ENCODE measurements at places on chromosomes 3 and 15. TPM values are rescaled to one million over a fixed set of nuclear protein-coding genes. Genes with fewer than 3 reads are reported as not detected.

The TTLL13 gene
- total RNA-seq = 0.14 TPM

The IQCF5 gene
- total RNA-seq = not detected

The CASR gene
- not detected for total RNA-seq

The SEC22A gene
- total RNA-seq = 16.9 TPM

The GSK3B gene
- total RNA-seq = 68.0 TPM

The SLC27A2 gene
- total RNA-seq = not detected

The STRIT1 gene
- total RNA-seq = not detected

The ZNF197 gene
- 23.6 TPM for total RNA-seq

DNA sequence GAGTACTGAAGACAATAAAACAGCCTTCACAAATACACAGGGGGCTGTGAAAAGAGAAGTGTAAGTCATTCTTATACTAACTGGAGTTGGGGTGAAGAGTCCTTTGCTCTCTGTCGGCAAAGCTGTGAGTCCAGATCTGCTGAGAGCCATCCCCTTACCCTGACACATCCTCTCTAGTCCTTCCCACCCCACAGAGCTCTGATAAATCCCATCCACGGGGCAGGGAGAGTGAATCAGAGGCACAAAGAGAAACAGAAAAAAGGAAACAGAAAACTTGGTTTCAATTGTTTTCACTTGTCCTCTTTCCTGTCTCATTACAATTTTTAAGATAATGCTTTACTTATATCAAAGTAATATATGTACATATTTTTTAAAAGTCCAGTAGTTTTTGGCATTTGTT, 18.2 kb upstream of the ZNF639 start:
- H3K27ac ChIP-seq = no peak overlapping the region
- DNase-seq = no peak
- H3K27me3 ChIP-seq = no peaks in the 10 kb centered on the region
- H3K4me1 ChIP-seq = no peaks in the 10 kb centered on the region
- H3K4me3 ChIP-seq = no peak overlapping the region
- H3K36me3 ChIP-seq = no peaks in the 10 kb centered on the region

DNA sequence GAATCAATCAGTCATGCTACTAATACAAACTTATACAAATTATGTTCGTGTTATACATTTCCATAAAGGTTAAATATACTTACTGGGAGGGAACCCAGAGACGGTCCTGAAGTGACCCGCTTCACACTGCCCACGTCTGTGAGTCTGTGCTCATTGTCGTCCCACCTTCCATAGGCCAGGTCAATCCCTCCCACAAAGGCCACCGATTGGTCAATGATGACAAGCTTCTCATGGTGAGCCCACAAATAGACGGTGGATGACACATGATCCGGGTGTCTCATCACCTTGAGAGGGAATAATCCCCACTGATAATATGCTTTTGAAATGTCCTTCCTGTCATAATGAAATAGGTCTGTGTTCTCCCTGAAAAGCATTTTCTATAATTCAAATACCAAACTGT, 121.7 kb downstream of the PLD1 start:
- H3K27ac ChIP-seq = no peak overlapping the region
- no peaks in the 10 kb centered on the region for H3K27me3 ChIP-seq
- no peaks in the 10 kb centered on the region for H3K36me3 ChIP-seq
- H3K4me3 ChIP-seq = no peak overlapping the region
- no peak for DNase-seq

DNA sequence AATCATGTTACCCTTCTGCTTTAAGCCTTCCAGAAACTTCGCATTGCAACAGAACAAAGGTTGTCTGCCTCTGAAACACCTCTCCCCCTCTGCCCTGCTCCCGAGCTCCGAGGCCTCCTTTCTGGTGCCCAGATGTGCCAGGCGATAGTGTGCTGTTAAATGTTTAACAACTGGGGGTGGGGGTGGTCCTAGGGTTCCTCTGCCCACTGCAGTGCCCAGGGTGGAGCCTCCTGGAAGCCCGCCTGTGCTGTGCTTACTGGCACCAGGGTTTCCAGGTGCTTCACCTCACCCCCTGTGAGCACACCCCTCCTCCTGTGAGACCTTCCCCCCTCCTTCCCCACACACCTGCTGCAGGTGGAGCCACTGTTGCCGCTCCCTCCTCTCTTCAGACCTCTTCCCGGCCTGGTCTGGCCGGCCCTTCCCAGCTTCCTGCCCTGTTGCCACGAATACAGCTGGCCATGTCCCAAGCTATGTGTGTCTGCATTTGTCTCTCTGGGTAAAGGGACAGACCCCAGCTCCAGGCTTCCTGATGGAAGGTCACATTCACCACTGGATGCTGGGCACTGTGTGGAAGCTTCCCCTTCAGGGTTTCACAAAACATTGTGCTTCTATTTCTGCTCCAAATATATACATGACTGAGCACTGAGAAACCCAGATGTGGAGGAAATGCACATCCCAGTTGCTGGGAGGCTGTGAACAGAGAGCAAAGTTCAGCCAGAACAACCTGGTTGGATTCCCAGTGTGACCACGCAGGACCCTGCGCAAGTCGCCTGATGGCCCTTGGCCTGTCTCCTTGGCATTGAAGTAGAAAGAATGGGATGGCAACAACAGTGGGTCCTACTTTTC, 37.2 kb downstream of the MGLL start:
- H3K36me3 ChIP-seq = no peaks in the 10 kb centered on the region
- H3K4me3 ChIP-seq = no peak overlapping the region
- no peak overlapping the region for H3K27ac ChIP-seq
- peaks cover 16% of the 10 kb centered on the region for H3K4me1 ChIP-seq
- no peaks in the 10 kb centered on the region for H3K27me3 ChIP-seq

- H3K4me1 ChIP-seq = peaks cover 4% of the 10 kb centered on the region
- H3K36me3 ChIP-seq = peaks cover 37% of the 10 kb centered on the region
- H3K27ac ChIP-seq = no peak overlapping the region
- DNase-seq = no peak
These were observed 24.4 kb downstream of the CRBN start for GRCh38 chr3:3154879-3155610.

- H3K4me3 ChIP-seq = no peak overlapping the region
- H3K27ac ChIP-seq = no peak overlapping the region
- H3K36me3 ChIP-seq = no peaks in the 10 kb centered on the region
These were observed 682.8 kb upstream of the NR2F2 start for GRCh38 chr15:95647531-95648277.

GRCh38 chr3:39126532-39127071, 19.1 kb downstream of the TTC21A start:
- H3K4me1 ChIP-seq = peaks cover 6% of the 10 kb centered on the region
- H3K27ac ChIP-seq = no peak overlapping the region
- H3K27me3 ChIP-seq = no peaks in the 10 kb centered on the region
- no peak for DNase-seq

DNA sequence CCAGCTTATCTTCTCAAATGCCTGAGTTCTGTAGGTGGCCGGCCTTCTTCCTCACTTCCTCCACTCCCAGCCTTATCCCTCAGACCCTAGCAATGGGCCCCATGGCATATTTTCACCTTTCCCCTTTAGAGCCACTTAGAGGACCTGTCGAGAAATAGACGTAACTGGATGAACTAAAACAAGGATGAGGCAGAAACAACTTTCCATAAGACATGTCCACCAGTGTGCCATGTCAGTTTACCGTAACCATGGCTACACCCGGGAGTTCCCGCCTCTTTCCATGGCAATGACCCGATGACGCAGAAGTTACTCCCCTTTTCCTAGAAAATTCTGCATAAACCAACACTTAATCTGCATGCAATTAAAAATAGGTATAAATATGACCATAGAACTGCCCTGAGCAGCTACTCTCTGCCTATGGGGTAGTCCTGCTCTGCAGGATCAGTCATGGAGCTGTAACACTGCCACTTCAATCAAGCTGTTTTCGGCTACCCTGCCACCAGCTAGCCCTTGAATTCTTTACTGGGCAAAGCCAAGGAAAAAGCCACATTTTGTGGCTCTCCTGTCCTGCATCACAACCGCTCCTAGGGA, 55.1 kb upstream of the ZBTB38 start:
- H3K36me3 ChIP-seq = no peaks in the 10 kb centered on the region
- DNase-seq = no peak
- no peak overlapping the region for H3K27ac ChIP-seq

GRCh38 chr3:113247068-113247467, 35.7 kb downstream of the BOC start:
- no peak overlapping the region for H3K27ac ChIP-seq
- no peaks in the 10 kb centered on the region for H3K27me3 ChIP-seq
- H3K4me1 ChIP-seq = peaks cover 29% of the 10 kb centered on the region
- no peaks in the 10 kb centered on the region for H3K36me3 ChIP-seq
- no peak for DNase-seq

DNA sequence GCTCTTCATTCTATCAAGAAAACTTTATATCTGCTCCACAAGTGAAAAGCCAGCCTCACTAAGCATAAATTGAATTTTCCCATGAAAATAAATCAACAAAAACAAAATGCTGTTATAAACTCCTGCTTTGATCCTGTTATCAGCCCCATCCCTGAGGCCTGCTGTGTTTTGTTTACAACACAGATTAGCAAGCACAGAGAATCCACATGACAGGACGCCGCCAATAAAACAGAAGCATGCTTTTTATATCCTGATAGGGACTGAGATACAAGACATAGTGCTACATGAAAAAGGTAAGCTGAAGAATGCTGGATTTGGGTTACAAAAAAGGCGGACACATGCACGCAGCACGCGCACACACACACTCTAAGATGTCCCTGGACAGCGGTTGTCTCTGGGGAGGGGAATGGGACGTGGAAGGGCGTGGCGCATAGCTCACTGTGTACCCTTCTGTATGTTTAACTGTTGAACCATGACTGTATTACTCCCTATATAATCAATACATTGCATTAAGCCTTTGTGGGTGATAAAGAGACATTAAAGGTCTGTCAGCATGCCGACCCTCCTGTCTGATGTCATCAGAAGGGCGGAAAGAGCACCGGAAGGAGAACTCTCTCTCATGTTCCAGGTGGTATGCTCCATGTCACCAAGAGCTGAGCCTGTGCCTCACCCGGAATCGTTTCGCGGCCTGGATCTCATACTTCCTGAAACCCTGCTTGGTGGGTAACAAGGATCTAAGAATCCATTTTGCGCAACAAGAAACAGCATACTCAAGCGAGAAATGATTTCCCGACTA, 93.9 kb downstream of the IQSEC1 start:
- H3K27me3 ChIP-seq = peaks cover 11% of the 10 kb centered on the region
- DNase-seq = no peak
- no peak overlapping the region for H3K4me3 ChIP-seq
- no peaks in the 10 kb centered on the region for H3K4me1 ChIP-seq

- no peak overlapping the region for H3K4me3 ChIP-seq
- H3K27ac ChIP-seq = no peak overlapping the region
- H3K36me3 ChIP-seq = no peaks in the 10 kb centered on the region
- no peaks in the 10 kb centered on the region for H3K27me3 ChIP-seq
- DNase-seq = no peak
- H3K4me1 ChIP-seq = no peaks in the 10 kb centered on the region
These were observed 287.1 kb downstream of the NEK10 start for GRCh38 chr3:27081992-27082607.

DNA sequence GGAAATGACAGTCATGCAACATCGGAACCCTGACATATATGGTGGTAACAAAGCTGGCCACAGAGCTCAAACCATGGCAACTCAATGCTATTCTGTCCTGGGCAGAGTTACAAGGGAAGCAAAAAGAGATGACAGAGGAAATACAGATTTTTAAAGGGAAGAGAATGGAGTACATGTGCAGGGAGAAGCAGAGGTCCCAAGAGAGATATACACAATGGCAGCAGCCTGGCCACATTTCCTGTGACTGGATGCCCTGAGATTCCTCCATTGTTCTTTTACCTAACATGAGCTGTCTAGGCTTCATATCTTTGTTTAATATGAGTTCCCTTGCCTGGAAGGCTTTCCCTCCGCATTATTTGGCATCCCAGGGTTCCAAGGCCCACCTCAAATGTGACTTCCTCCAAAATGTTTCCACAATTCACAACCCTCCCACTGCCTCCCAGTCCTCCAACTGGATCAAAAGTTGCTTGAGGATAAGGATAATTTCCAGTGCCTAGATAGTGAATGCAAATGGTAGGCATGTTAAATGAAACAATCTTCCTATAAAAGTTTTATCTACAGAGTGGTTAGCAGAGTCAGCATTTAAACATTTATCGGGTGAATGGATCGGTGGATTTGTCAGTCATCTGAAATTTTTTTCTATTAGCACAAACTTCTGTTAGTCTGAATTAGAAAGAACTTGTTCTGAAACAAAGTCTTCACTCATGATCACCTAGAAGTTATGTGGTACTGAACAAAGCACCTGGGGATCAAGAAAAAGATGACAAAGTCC, 86.2 kb downstream of the DHX30 start:
- no peak for DNase-seq
- no peak overlapping the region for H3K4me3 ChIP-seq
- H3K36me3 ChIP-seq = peaks cover 21% of the 10 kb centered on the region
- no peak overlapping the region for H3K27ac ChIP-seq

DNA sequence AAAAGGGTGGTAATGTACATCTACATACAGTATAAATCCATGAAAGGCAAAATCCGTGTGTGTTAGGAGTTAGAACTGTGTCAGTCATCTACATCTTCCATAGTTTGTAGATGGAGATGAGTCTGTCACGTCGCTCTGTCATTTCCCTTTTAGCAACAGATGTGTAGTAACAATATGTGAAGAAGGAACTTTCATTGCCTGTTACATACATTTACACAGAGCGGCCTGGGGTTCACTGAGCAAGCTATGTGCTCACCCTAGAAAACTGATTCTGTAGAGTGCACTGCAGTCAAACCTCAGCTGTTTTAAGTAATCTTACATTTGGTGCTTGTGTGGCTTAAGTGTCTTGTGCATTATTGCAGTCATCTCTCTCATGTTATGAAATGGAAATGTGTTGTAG, 41.6 kb upstream of the AP3B2 start:
- H3K4me1 ChIP-seq = peaks cover 8% of the 10 kb centered on the region
- H3K36me3 ChIP-seq = peaks cover 18% of the 10 kb centered on the region
- H3K27me3 ChIP-seq = no peaks in the 10 kb centered on the region
- DNase-seq = no peak
- peak overlapping the region; percentile 93 for H3K27ac ChIP-seq
- H3K4me3 ChIP-seq = peak overlapping the region; percentile 93

- peaks cover 8% of the 10 kb centered on the region for H3K4me1 ChIP-seq
- no peaks in the 10 kb centered on the region for H3K27me3 ChIP-seq
- peak overlapping the region; percentile 29 for H3K4me3 ChIP-seq
- peak; percentile 98 for DNase-seq
These were observed 19.0 kb upstream of the DLG1 start for GRCh38 chr3:197317250-197317963.

GRCh38 chr3:126160243-126161210, 19.9 kb downstream of the ALDH1L1 start:
- H3K27me3 ChIP-seq = peaks cover 8% of the 10 kb centered on the region
- H3K36me3 ChIP-seq = no peaks in the 10 kb centered on the region
- no peak overlapping the region for H3K4me3 ChIP-seq

- no peaks in the 10 kb centered on the region for H3K27me3 ChIP-seq
- H3K27ac ChIP-seq = peak overlapping the region; percentile 35
- DNase-seq = peak; percentile 51
- peaks cover 38% of the 10 kb centered on the region for H3K4me1 ChIP-seq
- H3K36me3 ChIP-seq = peaks cover 10% of the 10 kb centered on the region
- no peak overlapping the region for H3K4me3 ChIP-seq
These were observed 26.7 kb downstream of the TBC1D2B start for GRCh38 chr15:78050826-78051225.

GRCh38 chr3:72720566-72720965, 127.7 kb downstream of the SHQ1 start:
- no peak overlapping the region for H3K4me3 ChIP-seq
- H3K27ac ChIP-seq = no peak overlapping the region
- H3K4me1 ChIP-seq = peaks cover 7% of the 10 kb centered on the region
- DNase-seq = no peak
- no peaks in the 10 kb centered on the region for H3K27me3 ChIP-seq

Data from astrocyte (in vitro differentiated cells and primary cell).